ENCODE measurements at places on chromosomes 6 and 20.

DNA sequence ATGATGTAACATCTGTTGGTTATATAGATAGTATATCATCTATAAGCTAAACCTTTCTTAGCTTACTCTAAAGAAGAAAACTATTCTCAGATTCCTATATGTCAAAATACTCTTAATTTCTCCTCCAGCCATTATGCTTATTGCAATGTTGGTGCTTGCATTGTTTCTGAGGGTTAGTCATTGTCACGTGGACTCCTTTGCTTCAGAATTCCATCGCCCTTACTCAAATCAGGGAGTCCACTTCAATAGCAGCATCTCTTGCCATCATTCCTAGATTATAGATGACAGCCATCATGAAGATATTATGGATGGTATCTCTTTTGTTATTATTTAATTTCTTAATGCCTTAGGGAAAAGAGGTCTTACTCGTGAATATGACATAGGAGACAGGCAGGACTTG lies 776.1 kb downstream of the TENT5A start:
- no peak for DNase-seq

- no peak for DNase-seq
Measured at GRCh38 chr6:148385379-148385778, 42.7 kb downstream of the SASH1 start.

GRCh38 chr6:100657678-100658330 lies 193.1 kb upstream of the SIM1 start:
- DNase-seq: peak; percentile 14

- DNase-seq: no peak
Measured at GRCh38 chr6:136611133-136611532, 60.9 kb upstream of the MAP7 start.

GRCh38 chr6:140001005-140001404 lies 626.6 kb upstream of the CITED2 start:
- no peak for DNase-seq

- DNase-seq: no peak
Measured at GRCh38 chr6:108074057-108074358, 533 bp downstream of the OSTM1 start.

DNA sequence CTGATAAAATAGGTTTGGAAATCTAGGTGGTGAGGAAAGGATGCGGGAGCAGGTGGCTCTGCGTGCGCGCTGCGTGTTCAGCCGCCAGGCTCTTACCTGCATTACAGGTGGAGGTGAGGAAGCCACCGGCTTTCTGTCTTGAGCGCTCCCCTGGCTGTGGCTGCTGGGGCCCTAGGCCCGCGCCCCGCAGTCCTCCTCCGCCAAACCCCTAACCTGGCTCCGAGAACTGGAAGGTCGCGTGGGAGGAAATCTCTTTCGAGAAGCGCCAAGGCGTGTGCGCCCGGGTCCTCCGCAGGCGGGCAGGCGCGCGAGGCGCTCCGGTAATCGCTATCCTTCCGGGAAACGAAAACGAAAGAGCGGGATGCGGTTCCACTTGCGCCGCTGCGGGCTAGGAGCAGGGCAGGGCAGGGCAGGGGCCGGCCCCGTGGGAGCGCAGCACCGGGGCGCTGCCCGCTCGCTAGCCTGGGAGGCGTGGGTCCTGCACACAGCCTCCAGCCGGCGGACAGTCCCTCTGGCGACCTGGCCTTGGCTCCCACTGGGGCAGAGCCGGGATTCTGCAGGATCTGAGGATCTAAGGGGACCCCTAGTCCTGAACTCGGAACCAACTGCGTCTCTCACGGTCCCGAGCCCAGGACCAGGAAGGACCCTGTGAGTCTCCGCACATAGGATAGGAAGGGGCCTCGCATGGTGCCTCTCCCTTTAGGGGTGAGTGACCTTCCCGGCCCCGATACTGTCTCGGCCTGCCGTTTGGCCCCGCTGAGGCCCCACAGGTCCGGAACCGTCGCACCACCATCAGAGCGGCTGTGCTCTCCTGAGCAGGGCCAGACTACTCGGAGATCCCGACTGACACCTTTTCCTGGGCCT lies at the start of gene ETV7:
TSS of gene ETV7 (minus strand) at position 230 of the 864 bp plus-strand sequence. CDS start at position 102, 128 bp downstream.
- DNase-seq: no peak
